ENCODE measurements at places on chromosomes 1 and 21. TPM values are rescaled to one million over a fixed set of nuclear protein-coding genes. Genes with fewer than 3 reads are reported as not detected.

Gene ZYG11A
- total RNA-seq, result 0.78 TPM

Gene SLC27A3
- total RNA-seq, result 46.1 TPM

Gene PRKAA2
- 0.06 TPM for total RNA-seq

Gene OR2T35
- not detected for total RNA-seq

Gene OR2T11
- total RNA-seq, result not detected

Gene EIF2D
- total RNA-seq, result 38.3 TPM

Gene DISP1
- 7.0 TPM for total RNA-seq

Gene PKN2
- 15.2 TPM for total RNA-seq

Gene GBP6
- not detected for total RNA-seq

Gene A3GALT2
- total RNA-seq, result not detected

Gene PTBP2
- 6.7 TPM for total RNA-seq

Gene PLA2G2C
- not detected for total RNA-seq

Gene HLX
- total RNA-seq, result 16.7 TPM

Gene LCE3E
- total RNA-seq, result not detected

Gene MPZ
- total RNA-seq, result 0.44 TPM

Gene PGBD2
- total RNA-seq, result 3.1 TPM

Gene OR2T29
- not detected for total RNA-seq

Gene OR2L13
- total RNA-seq, result not detected

Gene MEX3A
- total RNA-seq, result 0.62 TPM

Gene CD164L2
- not detected for total RNA-seq

Gene NUDT4B
- 19.0 TPM for total RNA-seq

Gene ATAD3C
- total RNA-seq, result not detected

Gene WDR64
- total RNA-seq, result not detected

Gene TNNT2
- 0.78 TPM for total RNA-seq

Gene ETNK2
- 7.5 TPM for total RNA-seq

Gene NOS1AP
- 0.59 TPM for total RNA-seq

Gene CD1B
- total RNA-seq, result not detected

Gene STK40
- 18.5 TPM for total RNA-seq

Gene CD34
- total RNA-seq, result 6.1 TPM

Gene SYTL1
- total RNA-seq, result 1.2 TPM

Gene LRRC38
- not detected for total RNA-seq

Gene CASP9
- 4.5 TPM for total RNA-seq

Gene RIMKLA
- not detected for total RNA-seq

Gene PRR9
- not detected for total RNA-seq

Gene LCE2A
- total RNA-seq, result not detected

Gene COL18A1
- 429 TPM for total RNA-seq

Gene CATSPERE
- total RNA-seq, result 0.83 TPM

All from cardiac ventricle fibroblast (primary cell).